NCI-H2081 treated with DMSO at 0.1 percent for 48 hours (cell line): ENCODE measurements at places on chromosomes 3 and 15.

- DNase-seq: no peak
Observed at GRCh38 chr3:102200126-102200525, 234.7 kb upstream of the ZPLD1 start.

- no peak for DNase-seq
Observed at GRCh38 chr15:22839046-22839695, 705 bp downstream of the NIPA2 start.

- no peak for DNase-seq
Observed at GRCh38 chr3:125960066-125960424, 8.9 kb upstream of the ROPN1B start.

- DNase-seq: no peak
Observed at GRCh38 chr15:63351170-63351569, 30.5 kb downstream of the CA12 start.

- DNase-seq: no peak
Observed at GRCh38 chr3:47464588-47464987, 11.2 kb downstream of the SCAP start.

GRCh38 chr15:83694536-83694935 is 40.6 kb downstream of the ADAMTSL3 start:
- no peak for DNase-seq

- DNase-seq: no peak
Observed at GRCh38 chr15:55914446-55914845, 79.0 kb downstream of the NEDD4 start.

- DNase-seq: no peak
Observed at GRCh38 chr15:67790610-67791319, 34.5 kb upstream of the SKOR1 start.

DNA sequence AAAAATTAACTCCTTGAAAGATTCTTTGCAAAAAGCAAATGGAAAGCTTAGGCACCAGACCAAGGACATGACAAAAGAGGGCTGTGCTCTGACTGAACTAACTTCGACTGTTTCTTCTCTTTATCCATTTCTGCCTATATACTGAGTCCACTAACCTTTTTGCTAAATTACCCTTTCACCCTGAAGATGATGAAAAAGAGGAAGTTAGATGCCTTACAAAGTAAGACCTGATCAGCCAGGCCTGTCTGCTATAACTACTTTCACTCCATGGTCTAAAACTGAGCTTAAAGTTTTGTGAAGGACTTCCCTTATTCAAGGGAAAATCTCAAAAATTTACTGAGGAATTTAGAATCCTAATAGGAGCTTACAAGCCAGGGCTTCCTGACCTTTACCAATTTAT is 6.2 kb upstream of the IGSF10 start:
- no peak for DNase-seq

GRCh38 chr3:71461749-71462483 is 121.6 kb downstream of the FOXP1 start:
- DNase-seq: no peak

DNA sequence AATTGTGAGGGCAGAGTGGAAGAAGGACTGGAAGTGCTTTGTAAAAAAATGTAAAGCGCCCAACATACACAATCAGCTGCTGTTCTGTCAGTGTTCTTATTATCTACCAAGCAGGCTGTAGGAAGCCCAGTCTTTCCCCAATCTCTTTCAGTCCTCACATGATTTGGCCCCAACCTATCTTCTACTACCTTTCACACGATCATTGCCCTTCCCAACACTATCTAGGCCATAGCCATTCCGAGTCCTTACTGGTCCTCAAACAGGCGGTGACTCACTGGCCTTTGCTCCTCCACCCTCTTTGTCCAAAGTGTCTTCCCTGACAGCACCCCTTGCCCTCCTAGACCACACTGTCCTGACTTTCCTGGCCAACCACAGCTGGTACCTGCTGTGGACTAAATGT is 861 bp upstream of the RFT1 start:
- no peak for DNase-seq
